Fibroblast of skin of back (primary cell): ENCODE measurements at places on chromosomes 1 and 21.

- peak; percentile 12 for DNase-seq
These were observed 1.7 kb upstream of the KRTAP7-1 start for GRCh38 chr21:30831194-30831765.

GRCh38 chr1:179287946-179288345 is 5.7 kb upstream of the SOAT1 start:
- no peak for DNase-seq

GRCh38 chr1:47227341-47228232 is 4.4 kb downstream of the TAL1 start:
- no peak for DNase-seq

DNA sequence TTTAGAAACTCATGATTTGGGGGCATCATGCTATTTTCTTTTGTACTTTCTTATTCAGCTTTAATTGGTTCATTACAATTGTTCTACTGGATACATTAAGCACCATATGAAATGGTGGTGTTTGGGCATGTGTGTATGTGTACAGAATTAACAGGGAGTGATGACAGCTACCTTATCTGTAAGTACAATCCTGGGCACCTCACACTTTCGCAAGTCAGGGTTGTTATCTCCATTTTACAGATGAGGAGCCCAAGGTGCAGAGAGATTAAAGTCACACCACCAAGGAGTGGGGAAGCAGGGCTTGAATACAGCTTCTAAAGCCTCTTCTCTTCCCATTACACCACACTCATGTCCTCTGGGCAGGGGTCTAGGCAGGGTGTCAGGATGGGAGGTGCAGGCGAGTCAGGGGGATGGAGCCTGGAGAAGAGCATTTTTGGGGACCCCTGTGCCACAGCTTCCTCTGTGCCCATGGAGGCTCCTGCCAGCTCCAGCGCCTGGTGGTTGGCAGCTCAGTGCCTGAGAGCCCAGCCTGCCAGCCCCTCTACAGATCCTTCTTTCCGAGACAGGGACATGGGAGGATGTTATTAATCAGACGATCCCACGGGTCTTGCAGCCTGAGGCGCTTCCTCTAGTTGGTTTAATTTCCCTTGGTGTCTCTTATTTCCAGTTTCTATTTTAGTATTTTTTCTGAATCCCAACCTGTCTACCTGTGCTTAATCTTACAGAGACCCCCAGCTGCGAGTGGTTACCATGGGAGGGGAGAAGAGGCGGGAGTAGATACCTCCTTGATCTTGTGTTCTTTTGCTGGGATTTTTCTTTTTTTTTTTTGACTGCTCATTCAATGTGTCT is 126.2 kb upstream of the CD34 start:
- no peak for DNase-seq

- DNase-seq = peak; percentile 43
These were observed at the start of gene TMEM54 for GRCh38 chr1:32900956-32901822. TMEM54 (minus strand) TSS chr1:32901389; CDS start chr1:32901238, 151 bp downstream.

- DNase-seq = no peak
These were observed 7.6 kb upstream of the RXRG start for GRCh38 chr1:165452336-165453130.

GRCh38 chr1:203954788-203955552 is 93.6 kb downstream of the SNRPE start:
- DNase-seq = no peak

DNA sequence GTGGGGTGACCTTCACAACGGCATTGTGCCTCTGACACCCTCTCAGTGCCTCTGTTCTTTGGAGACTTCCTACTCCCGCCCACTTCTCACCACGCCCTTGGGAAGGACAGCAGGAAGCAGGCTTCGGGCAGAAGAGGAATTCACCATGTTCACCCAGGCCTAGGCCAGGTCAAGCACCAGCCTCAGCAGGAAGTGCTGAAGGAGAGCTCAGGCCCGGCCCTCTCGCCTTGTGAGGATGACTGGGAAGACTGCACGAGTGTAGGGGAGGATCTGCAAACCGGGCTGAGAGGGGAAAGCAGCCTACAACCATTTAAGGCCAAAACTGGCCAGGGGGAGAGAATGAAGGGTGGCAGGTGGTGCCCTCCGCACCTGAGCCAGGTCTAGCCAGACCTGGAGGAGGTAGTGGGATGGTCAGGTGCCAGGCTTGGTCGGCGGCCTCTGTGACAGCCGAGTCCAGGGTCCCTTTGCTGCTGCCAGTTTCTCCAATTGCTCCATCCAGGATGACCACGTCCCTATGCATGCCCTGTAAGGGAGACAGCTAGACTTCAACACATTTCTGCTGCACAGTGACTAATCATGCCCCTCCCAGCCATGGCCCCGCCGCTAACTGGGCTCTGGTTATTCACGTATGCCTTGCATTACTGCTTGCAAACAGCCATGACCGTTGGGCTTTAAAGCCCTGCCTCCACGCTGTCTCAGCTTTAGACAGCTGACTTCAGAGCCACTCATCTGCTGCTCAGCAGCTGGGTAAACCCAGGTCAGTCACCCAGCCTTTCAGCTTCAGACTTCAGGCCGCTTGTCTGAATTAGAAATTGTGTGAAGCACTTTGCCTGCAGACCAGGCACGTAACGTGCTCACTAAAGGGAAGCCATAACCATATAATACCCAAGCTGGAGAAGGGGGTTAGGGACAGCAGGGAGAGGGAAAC is 8.9 kb downstream of the MRTO4 start:
- DNase-seq = peak; percentile 68

DNA sequence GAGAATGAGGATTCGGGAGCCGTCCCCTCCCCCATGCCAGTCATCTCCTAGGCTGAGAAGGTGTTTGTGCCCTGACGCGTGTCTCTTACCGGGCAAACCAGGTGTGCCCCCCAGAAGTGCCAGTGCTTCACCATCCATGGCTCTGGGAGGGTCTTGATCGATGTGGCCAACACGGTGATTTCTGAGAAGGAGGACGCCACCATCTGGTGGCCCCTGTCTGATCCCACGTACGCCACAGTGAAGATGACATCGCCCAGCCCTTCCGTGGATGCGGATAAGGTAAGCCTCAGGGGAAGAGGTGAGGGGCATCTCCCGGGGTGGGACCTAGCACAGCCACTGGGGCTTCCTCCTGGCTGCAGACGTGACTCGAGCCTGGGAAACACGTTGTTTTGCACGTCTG is 959 bp downstream of the PADI6 start:
- no peak for DNase-seq

DNA sequence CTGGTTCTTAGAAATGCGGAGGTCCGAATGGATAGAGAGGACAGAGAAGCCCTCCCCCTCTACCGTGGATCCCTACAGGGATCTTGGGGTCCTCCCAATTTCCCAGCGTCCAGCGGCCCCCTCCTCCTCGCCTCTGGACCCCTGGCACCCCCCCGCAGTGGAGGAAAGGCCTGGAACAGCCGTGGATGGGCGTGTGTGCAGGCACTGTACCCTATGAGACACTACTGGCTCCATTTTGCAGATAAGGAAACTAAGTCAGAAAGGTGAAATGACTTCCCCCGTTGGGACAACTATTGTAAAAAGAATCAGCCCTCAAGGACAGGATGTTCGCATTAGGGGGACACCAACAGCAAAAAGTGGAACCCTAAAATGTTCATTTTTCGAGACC is 931 bp upstream of the CLSTN1 start:
- DNase-seq = no peak

DNA sequence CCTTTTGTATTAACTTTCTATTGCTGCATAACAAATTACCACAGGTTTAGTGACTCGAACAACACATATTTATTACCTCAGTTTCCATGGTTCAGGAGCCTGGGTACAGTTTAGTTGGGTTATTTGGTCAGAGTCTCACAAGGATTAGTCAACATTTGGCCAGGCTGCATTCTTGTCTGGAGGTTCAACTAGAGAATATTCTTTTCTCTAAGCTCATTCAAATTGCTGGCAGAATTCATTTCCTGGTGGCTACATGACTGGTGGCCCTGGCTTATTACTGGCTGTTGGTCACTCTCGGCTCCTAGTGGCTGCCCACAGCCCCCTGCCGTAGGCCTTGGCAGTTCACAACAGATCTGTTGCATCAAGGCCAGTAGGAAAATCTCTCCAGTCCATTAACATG is 81.1 kb upstream of the ADAR start:
- no peak for DNase-seq

DNA sequence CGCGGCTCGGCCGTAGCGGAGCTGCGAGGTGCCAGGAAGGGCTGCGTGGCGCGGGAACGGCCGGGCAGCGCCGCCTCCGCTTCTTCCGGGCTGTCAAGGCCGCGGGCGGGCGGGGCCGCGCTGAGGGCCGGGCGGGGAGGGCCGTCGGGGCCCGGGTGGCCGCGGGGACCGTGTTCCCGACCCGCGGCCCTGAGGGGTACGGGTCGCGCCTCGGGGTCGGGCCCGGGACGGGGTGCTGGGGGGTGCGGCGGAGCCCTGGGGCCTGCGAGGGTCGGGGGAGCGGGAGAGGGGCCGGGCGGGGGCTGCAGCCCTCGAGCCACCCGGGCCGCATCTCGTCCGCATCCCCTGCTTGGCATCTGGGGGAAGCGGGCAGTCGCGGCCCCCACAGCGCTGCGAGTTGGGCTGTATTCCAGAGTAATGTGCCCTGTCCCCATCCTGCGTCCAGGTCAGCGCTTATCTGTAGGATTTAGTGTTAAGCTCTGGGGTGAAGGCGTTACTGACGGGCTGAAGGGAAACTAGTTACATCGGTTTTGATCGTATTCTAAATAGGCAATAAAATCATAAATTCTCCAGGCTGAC is 379 bp downstream of the RER1 start:
- no peak for DNase-seq

- DNase-seq = no peak
These were observed 483.7 kb downstream of the CAMTA1 start for GRCh38 chr1:7268983-7269382.

DNA sequence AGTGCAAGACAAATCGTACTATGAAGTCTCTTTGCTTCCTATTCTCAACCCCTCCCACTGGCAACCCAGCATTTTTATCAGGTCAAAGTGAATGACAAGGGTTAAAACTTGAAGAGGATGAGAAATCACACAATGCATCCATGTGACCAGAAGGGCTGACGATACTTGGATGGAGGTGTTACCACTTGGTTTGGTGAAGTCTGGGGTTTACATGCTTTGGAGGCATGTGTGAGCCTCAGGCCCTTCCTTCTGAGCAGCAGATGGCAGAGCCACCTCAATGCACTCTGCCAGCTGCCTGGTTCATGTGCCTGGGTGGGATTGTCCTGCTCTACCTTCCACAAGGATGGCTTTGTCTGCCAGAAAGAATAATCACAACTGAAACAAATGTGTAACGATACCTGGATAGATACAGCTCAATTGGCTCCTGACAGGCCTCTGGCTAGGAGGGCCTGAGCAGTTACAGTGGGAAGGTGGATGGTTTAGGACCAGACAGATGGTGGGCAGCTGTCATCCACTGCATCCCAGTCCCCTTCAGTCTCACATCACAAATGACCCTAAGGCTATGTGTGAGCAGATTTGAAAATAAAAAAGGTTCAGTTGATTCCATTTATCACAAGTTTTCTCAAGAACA is 51.5 kb upstream of the CNIH3 start:
- DNase-seq = no peak

- no peak for DNase-seq
These were observed 150.9 kb downstream of the NTMT2 start for GRCh38 chr1:170296642-170297041.
